Small intestine (tissue), 16 donors: ENCODE measurements at places on chromosomes 3 and 15. TPM values are rescaled to one million over a fixed set of nuclear protein-coding genes. Genes with fewer than 3 reads are reported as not detected.

FANCD2OS gene
- polyA plus RNA-seq: not detected

DNA sequence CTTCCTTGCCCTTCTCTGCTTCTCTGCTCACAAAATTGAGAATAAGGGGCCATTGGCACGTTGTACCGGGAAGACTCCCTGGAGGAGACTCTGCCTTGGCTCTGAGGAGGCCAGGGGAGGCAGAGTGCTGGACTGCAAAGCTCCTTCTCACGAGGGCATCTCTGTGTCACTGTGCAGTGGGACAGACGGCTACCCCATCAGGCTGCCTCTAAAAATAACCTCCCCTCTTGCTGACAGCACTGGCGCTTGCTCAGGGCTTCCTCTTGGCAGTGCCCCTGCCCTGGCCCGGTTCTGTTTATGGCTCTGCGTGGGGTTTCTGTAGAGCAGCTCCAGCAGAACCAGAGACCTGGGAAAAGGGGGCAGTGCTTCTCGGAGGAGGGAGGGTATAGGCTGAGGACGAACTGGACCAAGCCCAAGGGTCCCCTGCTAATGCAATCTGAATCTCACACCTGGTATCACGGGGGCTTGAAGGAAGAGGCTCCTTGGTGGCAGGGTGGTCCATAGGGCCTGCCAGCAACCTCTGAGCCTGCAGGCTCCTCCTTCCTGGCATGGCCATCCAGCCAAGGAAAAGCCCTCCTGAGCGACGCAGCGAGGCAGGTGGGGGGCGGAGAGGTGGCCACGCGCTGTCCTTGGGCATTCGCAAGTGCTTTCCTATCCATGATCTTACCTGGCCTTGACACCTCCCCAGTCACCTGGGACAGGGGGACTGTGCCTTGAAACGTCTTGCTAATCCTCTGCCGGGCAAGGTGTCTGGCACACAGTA is 63.3 kb upstream of the TLE3 start:
- DNase-seq: no peak

DNA sequence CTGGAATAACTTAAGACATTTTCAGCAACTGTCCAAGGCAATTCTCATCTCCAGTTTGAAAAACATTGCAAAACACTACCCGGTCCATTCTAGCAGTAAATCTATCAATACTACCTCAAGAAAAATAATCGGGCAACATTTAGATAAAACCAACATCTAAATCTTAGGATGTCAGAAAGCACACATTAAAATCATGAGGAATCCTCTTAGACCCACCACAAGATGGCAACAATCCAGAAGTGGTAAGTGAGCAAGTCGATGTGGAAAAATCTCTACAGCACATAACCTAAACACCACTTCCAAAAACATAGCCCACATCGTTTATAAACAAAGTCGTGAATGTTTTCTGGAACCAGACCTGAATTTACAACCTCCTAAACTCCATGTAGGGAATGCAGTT is 5.7 kb downstream of the PLCH1 start:
- no peak for DNase-seq

DNA sequence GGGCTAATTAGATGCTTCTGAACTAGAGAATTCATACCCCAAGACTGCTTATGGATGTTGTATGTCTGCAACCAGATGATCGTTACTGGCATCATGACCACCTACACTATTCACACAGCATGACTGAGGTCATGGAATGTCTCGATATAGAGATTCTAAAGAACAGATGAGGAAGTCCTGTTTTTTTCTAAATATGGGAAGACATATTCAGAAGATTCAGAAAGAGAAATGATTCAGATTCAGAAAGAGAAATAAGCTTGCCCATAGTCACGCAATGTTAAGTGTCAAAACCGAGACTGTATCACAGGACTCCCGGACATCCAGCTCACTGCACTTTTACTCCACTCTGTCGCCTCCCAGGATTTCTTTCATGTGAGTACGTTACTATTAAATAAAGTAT is 136.2 kb downstream of the TPRG1 start:
- no peak for DNase-seq

DNA sequence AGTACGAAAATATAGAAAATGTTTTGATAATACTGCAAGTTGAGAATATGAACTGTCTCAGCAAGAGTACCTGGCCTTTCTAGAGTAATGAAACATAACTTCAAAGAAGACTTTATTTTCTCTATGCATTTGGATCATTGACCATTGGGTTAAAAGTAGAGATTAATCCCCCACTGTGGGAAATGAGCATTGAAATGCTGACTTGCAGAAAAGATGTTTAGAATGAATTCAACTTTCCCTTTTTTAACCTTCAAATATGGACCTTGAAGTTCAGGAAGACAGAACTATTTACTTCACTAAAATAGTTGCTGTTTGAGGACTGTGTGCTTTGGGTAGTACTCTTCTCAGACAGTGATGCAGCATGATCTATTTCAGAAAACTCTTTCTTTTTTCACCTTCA is 75.7 kb downstream of the NLGN1 start:
- no peak for DNase-seq

GRCh38 chr3:157520485-157521150 is 17.4 kb upstream of the VEPH1 start:
- no peak for DNase-seq

DNA sequence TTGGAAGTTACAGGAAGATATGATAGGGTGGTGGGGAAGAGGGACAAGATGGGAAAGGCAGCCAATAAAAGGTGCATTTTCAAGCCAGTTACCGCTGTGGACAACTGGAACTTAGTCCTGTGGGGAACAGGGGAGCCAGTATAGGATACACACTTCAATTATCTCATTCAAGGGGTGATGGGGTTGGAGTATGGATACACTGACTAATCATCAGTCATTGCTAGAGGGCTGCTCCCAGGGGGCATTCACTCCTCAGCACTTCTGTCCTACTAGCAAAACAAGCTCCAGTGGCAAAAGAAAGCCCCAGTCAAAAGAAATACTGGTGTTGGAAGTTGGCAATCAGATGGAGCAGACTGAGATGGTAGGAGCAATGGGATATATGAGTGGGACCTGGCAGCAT is 183.4 kb upstream of the GADL1 start:
- no peak for DNase-seq
